Retina (tissue), 1 donor: ENCODE measurements at places on chromosomes 4 and X.

- DNase-seq = no peak
These were observed 594.7 kb upstream of the GALNT7 start for GRCh38 chr4:172573899-172574298.

GRCh38 chr4:189098932-189099696 lies 841.6 kb upstream of the FRG1 start:
- peak; percentile 36 for DNase-seq

DNA sequence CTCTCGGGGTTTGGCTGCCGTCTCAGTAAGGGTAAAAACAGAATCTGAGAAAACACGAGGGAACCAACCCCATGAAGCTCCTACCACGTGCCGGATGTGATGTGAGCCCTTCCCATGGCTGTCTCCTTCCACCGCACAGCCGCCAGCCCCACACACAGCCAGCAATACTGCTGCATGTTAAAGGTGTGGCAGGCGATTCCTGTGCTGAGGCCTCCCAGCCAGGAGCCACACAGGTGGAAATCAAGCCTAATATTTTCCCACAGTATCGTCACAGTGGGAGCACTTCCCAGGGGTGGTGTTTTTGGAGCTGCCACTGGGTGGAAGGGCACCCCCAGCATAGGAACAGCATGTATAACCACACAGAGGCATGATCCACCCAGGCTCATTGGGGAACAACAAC lies 77.5 kb downstream of the SLC2A9 start:
- no peak for DNase-seq

DNA sequence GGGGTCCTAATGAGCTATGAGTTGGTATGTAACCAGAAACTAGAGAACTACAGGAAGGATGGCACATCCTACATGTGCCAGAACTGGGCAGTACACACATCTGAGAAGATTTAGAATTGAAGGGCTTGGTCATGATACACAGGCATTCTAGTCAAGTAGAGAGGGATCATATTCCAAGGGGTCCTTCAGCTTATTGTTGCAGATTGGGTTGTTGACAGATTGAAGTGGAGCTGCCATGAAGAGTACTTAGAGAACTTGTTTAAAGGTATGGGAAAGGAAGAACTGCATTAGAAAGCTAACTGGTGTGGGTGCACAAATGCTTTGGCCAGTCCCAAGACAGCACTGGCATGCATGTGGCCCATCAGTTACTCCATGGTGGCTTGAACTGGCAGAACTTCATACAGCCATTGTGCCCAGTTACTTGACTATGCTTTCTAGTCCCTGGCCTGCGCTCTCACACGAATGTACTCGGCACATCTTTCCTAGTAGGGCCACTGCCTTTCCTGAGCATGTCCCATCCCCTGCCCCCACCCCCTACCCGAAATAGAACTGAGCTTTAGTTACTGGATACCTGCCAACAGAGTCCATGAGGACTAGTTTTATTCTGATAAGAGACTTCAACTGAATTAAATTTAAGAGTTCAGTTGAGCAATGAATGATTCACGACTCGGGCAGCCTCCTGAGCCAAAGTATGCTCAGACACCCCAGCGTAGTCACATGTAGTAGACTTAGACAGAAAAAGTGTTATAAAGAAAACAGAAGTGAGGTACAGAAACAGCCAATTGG lies 64.0 kb downstream of the CCNG2 start:
- DNase-seq = no peak

DNA sequence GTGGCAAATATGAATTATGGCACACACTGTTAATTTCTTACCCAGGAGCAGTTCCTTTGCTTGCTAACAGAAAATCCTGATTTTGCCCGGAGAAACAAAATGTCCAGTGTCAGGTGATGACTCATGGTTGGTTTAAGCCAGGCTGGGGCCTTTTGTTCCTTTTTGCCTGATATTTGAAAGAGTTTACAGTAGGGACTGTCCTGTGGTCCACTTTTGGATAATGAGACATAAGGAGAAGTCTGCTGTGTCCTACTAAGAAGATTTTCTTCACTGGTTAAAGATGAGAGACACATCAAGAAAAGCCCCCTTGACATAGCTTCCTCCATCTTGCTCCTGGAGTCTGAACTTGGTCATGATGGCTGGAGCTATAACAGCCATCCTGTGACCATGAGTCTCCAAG lies 12.1 kb upstream of the DRD5 start:
- DNase-seq = no peak

- no peak for DNase-seq
These were observed 85.7 kb upstream of the HPRT1 start for GRCh38 chrX:134374294-134374693.

GRCh38 chrX:154488336-154489075 lies 1.9 kb downstream of the SLC10A3 start:
- no peak for DNase-seq

GRCh38 chr4:6689506-6689960 lies 4.1 kb upstream of the S100P start:
- no peak for DNase-seq

DNA sequence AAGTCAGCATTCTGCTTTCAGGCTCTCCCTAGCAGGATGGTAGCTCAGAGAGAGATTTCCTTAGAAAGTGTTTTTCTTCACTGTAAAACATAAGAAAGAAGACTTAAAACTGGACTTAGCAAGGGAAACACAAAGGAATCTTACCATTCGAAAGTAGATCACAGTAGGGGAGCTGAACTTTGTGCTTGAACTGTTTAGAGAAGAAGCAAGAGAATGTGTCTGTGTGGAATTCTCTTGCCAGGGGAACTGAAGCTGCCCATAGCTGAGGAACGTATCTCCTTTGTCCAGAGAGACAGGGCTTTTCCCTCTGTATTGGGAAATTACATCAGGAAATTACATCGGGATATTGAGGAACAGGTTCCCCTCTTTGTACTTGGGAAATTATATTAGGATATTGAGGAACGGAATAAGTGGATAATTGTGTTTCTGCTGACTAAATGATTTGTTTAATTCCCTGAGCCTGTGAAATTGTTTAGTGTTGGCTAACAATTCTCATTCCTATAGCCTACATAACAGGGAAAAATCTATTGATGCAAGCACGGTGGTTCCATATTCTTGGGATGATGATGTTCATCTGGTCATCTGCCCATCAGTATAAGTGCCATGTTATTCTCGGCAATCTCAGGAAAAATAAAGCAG lies 21.2 kb downstream of the SRD5A3 start:
- no peak for DNase-seq

GRCh38 chrX:47218280-47218919 lies at the start of gene CDK16:
TSS of gene CDK16 (plus strand) at chrX:47218681. CDS start at chrX:47223558, 4,877 bp downstream.
- DNase-seq = peak; percentile 99

GRCh38 chr4:14871676-14872430 lies 130.4 kb upstream of the CPEB2 start:
- DNase-seq = no peak

GRCh38 chr4:2937146-2937857 lies 25.9 kb downstream of the NOP14 start:
- no peak for DNase-seq

DNA sequence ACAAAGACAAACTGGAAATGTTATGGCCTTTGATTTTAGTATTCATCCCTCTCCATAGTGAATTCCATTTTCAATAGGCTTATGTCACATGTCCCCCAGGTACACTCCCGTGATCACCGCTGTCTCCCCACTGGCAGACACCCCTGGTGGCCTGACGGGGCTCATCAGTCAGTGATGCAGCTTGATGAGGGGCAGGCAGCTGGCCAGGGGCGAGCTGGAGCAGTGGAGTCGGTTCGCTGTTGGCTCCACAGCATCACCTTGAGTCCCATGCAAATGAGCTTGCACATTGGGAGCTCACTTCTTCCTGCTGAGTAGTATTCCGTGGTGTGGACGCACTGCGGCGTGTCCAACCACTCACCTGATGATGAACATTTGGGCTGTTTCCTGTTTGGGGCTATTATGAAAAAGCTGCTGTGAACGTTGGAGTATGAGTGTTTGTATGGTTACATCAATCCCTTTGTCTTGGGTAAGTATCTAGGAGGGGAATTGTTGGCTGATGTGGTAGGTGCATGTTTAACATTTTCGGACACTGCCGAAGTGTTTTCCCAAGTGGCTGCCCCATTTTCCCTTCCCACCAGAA lies 5.2 kb downstream of the TREX2 start:
- no peak for DNase-seq

- no peak for DNase-seq
These were observed 55.5 kb upstream of the ADGRG2 start for GRCh38 chrX:19177721-19178120.

DNA sequence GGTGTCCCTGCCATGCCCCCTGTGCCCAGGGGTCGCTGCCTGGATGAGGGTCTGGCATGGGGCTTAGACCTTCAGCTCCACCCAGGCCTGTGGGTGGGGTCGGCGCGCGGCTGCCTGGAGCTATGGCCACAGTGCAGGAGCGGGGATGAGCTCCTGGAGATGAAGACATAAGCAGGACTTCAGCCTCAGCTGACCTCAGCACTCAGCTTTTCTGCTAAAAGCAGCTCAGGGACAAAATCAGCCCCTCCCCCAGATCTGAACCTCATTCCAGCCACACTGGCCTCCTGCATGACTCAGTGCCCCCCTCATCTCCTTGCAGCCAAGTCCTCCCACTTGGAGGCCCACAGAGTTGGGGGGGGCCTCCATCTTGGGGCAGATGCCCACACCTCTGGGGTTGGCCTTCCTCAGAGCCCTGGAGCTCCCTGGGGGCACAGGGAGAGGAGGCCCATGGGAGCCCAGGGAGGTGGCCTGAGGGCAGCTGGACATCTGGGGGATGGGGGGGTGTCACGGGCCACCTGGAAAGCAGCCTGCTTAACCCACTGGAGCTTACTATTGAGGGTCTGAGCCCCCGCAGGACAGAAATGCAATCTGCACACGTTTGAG lies 19.4 kb upstream of the CPLX1 start:
- peak; percentile 21 for DNase-seq

GRCh38 chrX:139831675-139832456 lies 101.0 kb downstream of the ATP11C start:
- no peak for DNase-seq
